ENCODE measurements at places on chromosomes 2 and 18. TPM values are rescaled to one million over a fixed set of nuclear protein-coding genes. Genes with fewer than 3 reads are reported as not detected.

DNA sequence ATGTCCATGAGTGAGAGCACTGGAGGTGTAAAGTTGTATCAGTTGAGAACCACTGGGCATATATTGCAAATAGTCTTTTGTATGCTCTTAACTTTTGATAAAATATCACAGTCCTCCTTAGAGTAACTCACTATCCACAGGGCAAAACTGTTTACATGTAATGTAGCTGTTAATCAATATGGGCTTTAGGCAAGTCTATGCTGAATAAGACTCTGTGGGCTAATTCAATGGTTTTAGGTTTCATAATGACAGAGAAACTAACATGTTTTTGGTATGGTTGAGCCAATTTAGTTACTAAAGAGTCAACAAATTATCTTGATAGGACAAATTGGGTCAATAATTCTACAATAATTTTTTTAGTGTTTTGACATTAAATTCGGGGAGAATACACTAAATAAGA lies 1134.9 kb upstream of the FAM98A start:
- no peak for DNase-seq

GRCh38 chr2:156907806-156908205 lies 349.7 kb upstream of the GALNT5 start:
- DNase-seq, result no peak

- DNase-seq, result peak; percentile 67
These were observed 20.7 kb upstream of the DNAH6 start for GRCh38 chr2:84495539-84496146.

DNA sequence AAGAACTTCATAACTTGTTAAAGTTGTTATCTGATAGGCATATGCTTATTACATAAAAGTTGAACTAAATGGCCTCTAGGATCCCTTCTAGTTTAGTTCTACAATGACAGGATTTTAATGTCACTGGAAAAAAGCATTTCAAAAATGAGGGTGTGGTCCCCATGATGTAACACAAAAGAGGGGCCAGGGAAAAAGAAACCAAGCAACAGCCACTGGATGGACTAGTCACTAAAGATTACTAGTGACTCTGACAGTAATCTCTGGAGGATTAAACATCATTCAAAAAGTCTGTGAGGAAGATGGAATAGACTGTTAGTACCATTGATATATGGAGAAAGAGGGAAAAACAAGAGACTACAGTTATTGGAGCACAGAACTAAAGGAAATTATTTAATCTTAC lies 22.6 kb downstream of the SEPTIN10 start:
- no peak for DNase-seq

GRCh38 chr2:24970483-24971285 lies 1.1 kb downstream of the DNAJC27 start:
- peak; percentile 33 for DNase-seq

RGPD4 gene
- total RNA-seq, result not detected

RND3 gene
- 96.0 TPM for total RNA-seq

SPC25 gene
- total RNA-seq, result 34.6 TPM

DNA sequence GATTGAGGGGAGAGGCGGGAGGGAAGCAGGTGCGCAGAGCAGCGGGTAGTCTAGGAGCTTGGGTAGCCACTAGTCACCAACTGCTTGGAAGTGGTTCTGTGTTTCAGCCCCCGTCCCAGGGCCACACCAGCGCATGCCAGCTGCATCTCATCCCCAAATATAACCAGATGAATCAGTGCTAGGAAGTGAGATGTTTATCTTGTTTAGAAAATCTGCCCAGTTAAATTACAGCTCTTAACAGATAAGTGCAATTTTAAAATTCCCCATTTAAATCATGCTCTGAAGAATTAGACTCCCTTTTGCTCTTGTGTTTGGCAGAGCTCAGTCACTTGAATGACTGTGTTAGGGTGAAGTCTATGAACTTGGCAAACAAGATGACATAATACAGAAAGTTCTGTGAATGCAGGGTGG lies 193.8 kb downstream of the SEPTIN10 start:
- peak; percentile 42 for DNase-seq

GRCh38 chr2:98009887-98010760 lies 14.4 kb upstream of the TMEM131 start:
- no peak for DNase-seq

DPP4 gene
- total RNA-seq, result 27.7 TPM

- DNase-seq, result no peak
These were observed 83.9 kb downstream of the FAM228A start for GRCh38 chr2:24258718-24259117.

MAPRE3 gene
- 1.5 TPM for total RNA-seq

GRCh38 chr2:177445200-177445599 lies 52.6 kb downstream of the AGPS start:
- DNase-seq, result no peak

DNA sequence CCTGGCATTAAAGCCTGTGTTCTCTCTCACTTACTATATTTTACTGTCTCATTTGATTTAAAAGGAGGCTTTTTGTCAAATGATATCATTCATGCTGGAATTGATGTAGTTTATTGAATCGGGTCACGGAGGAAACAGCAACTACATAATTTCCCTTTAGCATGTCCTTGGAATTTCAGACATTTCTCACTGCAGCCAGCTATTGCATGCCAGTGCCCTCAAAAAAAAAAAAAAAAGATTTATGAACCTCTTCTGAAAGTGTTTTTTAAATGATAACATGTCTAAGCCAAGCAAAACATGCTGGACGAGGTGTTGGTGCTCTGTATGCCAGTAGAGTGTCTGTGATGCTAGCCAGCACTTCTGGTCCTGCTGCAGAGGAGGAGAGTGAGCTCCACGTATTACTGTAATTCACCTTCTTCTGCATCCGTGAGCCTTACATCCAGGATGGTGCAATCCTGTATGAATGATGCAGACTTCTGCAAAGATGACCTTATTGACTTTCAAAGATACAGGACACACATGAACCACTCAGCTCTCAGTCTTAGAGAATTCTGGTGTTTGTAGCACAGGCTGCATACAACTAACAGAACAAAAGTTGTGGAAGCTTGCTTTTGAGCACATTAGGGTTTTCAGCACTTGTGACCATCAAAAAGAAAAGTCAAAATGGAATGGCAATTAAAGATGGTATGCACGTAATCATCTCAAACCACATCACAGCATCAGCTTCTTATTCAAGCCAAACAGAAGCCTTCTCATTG lies 31.1 kb downstream of the UGP2 start:
- no peak for DNase-seq

NXPH2 gene
- not detected for total RNA-seq

DNA sequence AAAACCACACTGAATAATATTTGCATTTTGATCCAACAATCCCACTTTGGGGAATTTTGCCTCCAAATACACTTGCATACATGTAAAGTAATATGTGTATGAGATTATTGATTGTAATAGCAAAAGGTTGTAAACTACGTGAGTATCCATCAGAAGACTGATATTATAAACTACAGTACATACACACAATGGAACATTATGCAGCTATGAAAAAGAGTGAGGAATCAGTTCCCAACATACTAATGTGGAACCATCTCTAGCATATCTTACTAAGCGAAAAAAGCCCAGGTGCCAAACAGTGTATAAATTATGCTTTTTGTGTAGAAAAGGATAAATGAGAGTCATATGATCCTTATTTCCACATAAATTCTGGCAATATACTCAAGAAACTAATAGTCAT lies 16.0 kb upstream of the C2orf74 start:
- DNase-seq, result no peak

DNA sequence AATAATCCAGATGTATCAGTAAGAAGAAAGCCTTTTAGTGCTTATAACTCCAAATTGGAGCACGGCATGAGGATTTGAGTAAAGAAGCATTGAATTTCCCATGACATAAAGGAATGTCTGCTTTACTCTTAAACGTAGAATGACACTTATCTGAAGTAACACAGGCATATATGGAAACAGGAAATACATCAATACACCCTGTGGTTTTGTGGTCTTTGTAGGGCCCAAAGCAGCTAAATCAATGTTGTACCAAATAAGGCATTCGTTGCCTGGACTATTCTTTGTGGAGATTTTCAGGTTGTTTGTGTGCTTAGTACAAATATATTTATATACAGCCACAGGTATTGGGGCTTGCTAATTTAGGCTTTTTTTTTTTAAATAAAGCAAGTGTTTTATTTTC lies 660.5 kb downstream of the LRRTM4 start:
- DNase-seq, result no peak

DNA sequence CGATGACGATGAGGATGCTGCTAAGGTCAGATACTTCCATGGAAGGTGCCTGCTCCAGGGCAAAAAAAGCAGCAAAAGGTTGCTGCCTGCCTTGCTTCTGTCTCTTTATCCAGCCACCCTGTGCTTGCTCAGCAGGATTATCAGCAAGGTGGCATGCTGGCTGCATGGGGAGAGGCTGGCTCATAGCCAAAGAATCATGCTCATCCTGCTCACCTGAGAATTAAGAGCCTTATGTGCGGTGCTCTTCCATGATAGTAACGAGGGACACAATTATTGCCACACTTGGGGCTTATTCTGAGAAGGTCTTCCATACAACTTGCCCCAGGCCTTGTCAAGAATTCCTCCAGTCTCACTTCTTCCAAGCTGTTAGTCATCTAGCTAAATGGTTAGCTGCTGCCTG lies 60.4 kb upstream of the SEC11C start:
- DNase-seq, result no peak

DNA sequence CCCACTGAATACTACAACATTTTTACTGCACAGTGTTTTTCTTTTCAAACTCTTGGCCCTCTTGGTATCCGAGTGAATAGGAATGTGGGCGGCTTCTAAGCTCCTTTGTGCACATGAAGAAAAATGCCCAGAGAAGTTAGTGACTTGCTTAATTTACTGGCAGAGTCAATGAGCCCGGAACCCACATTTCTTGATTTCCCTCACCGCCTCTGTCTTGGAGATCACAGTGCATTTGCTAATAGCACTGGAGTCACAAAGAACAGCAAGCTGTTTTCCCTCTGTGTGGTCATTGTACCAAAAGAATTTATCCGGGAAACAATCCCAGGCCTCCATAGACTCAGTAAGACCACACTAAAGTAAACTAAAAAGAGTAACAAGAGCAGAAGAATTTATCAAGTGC lies 18.9 kb downstream of the STON1 start:
- no peak for DNase-seq

CDK15 gene
- total RNA-seq, result 45.2 TPM

GRCh38 chr2:134518101-134518500 lies 200.7 kb downstream of the TMEM163 start:
- no peak for DNase-seq

BMP10 gene
- total RNA-seq, result not detected

DNA sequence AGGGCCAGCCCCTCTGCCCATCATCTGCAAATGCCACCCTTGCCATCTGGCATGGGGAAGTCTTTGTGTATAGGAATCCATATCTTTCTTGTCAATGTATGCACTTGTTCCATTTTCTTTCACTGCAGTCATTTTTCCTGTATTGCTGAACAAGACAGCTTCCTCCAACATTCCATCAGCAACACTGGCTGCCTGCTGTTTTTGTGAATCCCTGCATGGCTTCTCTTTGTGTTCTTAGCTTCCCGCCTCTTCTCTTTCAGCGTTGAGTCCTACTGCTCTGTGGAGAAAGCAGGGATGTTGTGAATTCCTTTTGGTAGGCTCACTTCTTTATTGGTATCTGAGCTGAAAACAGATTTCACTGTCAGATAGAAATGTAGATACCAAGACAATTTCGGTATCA lies 150.0 kb downstream of the LPIN1 start:
- no peak for DNase-seq

DNA sequence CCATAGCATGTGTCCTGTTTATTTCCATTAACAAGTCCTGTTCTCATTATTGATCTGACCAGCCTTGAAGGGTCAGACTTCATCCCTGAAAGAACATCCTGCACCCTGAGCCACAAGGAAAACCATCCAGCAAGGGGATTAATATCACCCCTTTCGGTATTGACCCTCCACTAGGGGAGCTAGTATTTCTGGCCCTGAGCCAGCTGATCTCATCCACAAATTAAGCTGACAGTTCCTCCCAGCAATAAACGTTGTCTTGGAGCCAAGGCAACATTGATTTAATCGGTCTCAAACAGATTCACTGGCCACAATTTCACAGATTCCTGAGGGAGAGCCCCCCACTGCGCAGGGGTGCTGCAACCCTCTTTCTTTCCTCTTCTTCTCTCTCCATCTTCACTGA lies 353.1 kb upstream of the FANCL start:
- peak; percentile 39 for DNase-seq

DNA sequence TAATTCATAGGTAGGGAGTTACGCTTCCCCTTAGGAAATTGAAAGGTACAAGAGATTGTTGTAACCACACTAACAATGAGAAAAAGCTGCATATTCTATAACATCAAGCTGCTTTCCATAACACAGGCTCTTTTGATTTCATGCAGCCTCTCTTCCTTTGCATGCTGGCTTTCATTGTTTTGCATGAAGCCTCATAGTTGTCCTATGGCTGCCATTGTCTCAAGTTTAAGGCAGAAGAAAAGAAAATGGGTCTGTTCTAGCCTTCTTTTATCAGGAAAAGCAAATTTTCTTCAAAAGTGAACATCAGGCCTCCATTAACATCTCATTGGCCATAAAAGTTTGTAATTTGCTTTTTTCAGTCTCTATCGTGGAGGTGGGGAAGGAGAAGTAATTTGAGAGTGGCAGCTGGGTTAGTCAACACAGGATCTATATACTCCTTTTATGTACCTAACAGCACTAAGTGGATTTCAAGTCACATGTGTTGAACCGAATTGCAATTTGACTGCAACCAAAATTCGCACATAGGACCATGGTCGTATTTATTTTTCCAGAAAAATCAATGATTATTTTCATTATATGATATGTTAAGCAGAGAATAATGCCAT lies 248.5 kb upstream of the RND3 start:
- DNase-seq, result no peak

DLGAP1 gene
- total RNA-seq, result 0.06 TPM

All from LHCN-M2 (cell line).